ENCODE measurements at places on chromosomes 1 and 21.

- DNase-seq = no peak
These were observed 181.6 kb downstream of the NEGR1 start for GRCh38 chr1:72100771-72101170.

DNA sequence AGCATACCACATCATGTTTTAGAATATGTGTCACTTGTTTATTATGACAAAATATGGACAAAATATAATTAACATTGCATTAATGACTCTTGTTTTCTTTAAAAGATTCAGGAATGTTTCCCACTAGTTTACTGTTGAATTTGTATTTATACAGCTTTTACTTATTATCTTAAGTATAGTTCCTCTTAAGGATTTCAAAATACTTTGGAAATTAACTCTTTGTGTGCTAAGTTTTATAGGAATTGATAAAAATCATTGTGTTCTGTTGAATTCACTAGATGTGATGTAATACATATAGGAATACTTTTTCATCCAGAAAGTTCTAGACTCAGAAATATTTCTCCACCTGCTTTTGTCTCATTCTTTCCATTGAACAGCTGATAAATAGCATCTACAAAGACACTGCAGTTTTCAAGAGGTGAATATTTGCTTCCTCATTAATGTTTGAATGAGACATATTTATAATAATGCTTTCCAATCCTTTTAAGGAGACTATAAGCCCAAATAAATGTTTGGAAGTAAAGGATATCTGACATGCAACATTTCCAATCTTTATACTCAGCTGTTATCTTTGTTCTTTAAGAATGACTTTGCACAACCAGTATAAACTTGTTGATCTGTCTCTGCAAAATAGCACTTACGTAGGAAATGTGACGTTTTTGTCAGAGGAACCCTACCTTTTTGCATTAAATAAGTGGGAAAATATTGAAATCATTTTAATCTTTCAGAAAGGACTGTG, 38.4 kb upstream of the SAMSN1 start:
- DNase-seq = no peak

DNA sequence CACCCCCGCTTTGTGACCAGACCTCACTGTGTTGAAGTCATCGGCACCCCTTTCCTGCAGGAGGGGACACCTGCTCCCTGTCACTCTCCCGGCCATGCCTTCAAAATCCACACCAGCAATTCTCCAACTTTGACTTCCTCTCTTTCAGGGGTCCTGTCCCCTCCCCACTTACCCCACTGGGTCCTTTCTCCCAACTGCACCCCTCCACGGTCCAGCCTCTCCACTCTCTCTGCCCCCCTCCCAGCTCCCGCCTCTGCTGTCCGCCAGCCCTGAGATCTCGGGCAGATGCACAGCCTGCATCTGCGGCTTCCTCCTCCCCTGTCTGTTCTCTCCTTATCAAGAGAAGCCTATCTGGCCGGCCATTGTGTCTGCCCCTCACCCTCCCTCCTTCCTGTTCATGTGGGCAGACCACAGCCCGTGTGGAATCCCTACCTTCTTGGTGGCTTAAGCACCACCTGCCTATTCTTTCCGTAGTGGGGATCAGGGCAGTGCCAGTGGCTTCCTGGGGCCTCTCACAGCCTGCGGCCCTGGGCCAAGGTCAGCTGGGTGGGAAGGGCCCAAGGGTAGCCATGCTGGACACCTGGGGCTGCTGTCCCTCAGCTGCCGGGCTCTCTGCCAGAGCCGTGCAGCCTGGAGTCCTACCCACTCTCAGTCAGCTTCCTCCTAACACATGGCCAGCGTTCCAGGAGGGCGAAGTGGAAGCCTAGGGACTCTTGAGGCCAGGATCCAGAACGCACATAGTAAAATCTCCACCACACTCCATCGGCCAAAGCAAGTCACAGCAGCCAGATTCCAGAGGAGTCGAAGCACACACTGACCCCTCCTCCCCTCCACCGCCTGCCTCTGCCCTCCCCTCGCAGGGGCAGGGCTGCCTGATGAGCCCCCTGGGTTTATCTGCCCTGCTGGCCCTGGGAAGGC, 5.1 kb upstream of the HES4 start:
- no peak for DNase-seq

DNA sequence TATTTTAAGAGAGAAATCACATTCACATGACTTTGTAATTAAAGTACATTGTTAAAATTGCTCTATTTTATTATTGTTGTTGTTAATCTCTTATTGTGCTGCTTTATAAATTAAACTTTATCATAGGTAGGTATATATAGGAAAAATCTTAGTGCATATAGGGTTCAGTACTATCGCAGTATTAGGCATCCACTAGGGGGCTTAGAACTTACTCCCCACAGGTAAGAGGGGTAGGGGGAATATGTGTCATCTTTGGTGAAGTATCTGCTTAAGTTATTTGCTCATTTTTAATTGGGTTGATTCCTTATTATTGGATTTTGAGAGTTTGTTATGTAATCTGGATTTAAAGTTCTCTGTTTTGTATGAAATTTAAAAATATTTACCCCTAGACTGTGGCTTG, 385.2 kb downstream of the DUSP10 start:
- no peak for DNase-seq

- no peak for DNase-seq
These were observed 258.9 kb downstream of the PTBP2 start for GRCh38 chr1:96980448-96980847.

DNA sequence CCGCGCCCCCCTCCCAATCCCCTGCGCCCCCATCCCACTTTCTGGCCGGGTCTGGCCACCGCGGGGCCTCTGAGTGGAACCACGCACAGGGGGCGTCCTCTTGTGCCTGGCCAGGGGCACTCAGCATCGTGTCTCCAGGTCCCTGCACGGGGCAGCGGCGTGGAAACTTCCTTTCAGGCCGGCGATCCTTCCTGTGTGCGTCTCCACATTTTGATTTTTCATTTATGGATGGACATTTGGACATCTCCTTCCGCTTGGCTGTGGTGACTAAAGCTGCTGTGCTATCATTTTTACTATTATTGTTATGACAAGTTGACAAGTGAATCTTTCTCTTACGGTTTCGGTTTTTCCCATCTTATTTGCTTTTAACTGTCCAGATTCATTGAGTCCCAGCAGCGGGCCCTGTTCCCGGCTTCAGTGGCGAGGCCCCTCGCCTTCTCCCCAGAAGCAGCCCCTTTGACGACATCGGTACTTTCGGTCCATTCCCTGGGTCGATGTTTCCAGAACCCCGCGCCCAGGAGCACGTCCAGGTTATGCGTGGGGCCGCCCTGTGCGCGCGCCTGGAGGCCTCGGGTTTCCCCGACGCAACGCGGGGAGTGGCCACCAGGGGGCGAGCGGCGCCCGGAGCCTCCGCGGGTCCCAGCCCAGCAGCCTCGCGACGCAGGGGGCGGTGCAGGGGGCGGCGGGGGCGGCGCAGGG, 12.4 kb upstream of the SLC19A1 start:
- peak; percentile 91 for DNase-seq

DNA sequence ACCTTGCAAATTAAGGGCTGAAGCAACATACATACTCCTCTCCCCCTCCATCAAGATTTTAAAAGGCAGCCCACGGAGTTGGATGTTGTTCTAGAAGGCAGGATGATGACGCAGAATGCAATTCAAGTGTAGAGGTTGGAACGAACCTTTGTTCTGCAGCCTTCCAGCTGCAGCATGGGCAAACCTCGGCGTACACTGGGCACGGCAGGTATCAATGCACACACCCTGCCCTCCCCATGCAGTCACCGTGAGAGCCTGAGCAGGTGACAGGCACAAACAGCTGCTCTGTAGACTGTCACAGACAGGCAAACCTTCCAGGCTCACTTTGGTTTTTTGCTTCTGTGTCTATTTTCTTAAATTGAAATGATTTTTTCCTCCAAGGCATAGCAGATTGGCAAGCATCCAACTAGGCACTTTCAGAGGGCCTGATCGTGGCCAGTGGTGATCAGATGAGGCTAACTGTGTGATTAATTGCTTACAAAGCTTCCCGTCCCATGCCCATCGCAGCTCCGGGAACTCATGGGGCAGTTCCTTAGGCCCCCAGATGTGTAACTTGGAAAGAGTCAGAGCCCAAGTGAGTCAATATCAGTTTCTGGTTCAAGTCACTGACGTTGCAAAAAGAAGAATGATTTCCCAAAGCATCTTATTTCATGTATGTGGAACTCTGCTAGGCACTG, 82.3 kb downstream of the ITPKB start:
- DNase-seq = no peak

- no peak for DNase-seq
These were observed 4.2 kb upstream of the LINGO4 start for GRCh38 chr1:151809290-151809984.

DNA sequence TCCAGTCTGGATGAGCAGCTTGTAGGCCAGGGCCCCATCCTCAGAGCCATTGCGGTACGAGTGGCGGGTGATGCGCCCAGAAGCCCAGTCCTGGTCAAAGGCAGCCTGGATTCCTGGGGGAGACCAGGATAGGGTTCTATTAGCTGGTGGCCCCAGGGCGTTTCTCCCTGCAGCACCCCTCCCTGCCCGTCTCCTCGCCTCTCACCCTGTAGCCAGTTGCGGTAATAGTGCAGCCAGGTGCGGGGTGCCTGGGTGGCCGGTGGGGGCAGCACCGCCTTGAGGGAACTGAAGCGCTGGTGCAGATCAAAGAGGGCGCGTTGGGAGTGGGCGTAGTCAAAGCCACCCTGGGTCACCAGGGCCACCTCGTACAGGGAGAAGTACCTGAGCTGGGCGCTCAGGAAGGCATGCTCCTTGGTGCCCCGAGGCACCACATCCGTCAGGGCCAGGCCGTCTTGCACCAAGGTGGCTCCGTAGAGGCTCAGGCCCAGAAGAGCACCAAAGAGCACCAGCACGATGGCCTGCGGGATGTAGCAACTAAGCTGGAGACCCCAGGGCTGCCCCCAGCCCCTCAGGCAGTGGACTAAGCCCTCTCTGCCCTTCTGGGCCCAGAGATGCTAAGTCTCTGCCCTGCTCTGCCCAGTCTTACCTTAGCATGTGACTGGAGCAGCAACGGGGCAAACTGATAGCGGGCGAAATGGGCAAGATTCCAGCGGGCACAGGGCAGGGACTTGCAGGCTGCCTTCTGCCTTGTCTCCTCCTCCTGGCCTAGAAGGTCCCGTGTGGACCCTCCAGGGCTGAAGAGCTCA, 15.7 kb downstream of the PTCH2 start:
- DNase-seq = no peak

- DNase-seq = no peak
These were observed 5.9 kb upstream of the INPP5B start for GRCh38 chr1:37952738-37953137.

DNA sequence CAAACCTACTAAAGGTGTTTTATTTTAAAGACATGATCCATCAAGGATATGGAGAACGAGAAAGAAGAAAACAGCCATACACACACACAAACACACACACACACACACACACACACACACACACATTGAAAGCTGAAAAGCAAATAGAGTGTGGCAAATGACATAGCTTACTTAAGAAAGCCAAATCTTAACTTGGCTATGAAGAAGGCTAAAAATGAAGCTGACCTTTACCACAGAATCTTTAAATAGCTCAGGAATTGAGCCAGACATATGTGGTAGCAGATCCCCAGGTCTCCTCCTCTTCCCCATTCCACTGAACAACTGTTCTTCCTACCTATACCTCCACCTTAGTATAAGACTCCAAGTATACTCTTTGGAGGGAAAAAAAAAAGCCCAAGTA, 185.6 kb downstream of the CLEC20A start:
- no peak for DNase-seq

DNA sequence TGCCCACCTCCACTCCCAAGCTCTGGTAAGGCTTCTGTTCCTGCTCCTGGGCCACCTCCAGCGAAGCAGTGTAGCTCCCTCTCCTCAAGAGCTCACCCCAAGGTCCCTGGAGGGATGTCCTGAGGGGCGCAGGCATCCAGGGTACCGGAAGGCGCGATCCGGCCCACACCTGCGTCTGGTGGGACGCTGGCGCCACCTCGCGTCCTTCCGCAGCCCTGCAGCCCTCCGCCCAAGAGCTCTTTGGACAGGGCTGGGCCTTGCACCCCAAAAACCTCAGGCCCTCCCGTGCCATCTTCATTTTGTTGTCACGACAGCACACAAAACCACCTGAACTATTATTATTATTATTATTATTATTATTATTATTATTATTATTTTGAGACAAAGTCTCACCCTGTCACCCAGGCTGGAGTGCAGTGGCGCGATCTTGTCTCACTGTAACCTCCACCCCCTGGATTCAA, 49.2 kb upstream of the PAX7 start:
- DNase-seq = peak; percentile 17

DNA sequence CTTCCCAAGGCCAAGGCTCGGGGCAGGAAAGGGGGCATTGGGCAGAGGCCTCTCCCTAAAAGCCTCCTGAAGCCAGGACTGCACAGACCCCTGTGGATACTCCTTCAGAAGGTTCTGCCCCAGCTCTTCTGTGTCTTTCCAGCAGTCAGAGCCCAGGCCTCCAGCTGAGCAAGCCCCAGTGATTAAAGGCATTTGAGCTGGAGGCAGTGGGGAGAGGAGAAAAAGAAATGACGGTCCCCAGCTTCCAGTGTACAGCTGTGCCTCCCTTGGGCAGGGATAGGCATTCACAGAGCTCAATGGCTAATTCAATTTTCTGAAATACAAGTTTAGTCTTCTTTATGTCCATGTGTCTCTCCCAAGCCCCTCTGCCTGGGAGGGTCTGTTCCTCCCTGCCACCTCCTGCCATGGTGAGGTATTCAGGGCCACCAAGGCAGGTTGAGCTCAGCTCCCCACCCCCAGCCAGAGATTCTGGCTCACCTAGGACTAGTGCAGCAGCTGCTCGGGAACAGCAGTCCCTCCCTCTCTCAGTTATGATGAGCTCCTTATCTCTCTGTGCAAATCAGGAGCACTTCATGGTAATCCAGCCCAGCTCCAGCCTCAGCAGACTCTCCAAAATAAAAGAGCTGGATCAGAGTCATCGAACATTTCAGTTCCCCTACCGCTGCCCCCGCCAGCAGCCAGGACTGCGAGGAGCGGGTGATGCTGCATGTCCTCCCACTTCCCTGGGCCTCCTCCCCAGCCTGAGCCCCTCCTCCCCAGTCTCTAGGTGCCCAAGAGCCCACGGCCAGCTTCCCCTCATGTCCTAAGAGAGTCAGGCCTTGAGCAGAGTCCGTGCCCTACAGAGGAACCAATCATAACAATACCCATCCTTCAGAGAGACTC, 208.4 kb upstream of the ZC3H12A start:
- no peak for DNase-seq

DNA sequence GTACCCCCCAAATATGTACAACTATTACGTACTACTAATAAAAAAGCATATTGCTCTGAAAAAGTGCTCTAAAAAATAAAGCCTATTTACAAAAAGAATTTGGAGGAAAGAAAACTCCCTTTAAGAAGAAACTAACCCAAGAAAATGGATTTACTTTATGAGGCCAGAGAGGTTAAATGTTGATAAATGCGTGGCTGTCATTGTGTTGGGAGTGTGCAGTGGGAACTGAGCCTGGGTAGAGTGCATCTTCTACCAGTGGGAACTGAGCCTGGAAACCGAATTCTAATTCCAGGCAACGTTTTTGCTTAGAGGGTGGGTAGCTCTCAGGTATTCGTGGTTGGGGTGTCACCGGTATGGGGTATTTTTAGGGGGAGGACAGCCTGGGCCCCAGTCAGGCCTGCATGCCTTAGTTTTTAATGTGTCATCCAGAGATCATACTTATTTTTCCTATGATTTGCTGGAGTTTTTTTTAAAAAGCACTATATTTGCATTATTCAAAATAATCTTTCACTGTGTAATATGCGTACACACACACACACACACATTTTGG, 24.1 kb upstream of the RNF187 start:
- DNase-seq = no peak

All from stimulated activated CD8-positive, alpha-beta memory T cell treated with anti-CD3 and anti-CD28 coated beads, Interleukin-15, amount 100 ng/mL, for 24 hours (primary cell).